ENCODE measurements at places on chromosomes 3 and 15.

DNA sequence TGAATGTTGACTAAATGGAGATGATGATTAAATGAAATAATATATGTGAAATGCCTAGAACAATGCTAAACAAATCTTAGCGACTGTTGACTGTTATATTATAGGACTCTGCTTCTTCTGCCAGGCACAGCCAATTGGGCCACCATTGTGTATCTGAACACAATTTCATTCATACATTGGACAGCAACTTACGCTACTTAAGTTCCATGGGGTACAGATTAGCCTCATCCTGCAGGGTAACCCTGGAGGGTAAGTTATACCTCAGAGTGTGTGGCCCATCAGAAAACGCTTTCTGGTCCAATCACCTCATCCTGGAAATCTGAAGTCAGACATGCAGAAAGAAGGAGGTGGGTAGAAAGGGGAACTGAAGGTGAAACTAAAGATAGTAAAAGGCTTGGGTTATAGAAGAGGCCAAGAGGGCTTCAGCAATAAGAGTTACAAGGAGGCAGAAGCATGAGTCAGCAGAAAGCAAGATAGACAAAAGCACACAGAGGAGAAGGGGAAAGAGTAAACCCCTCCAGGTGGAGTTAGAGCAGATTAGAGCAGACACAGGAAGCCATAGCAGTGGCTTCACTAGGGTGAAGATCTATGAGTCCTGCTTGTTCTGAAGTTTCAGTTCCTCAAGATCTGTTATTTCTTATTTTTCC, 119.3 kb upstream of the SLC24A5 start:
- DNase-seq = no peak

GRCh38 chr3:192943393-192943792, 25.7 kb upstream of the MB21D2 start:
- no peak for DNase-seq

GRCh38 chr3:185934767-185935464, 2.9 kb downstream of the TRA2B start:
- no peak for DNase-seq

DNA sequence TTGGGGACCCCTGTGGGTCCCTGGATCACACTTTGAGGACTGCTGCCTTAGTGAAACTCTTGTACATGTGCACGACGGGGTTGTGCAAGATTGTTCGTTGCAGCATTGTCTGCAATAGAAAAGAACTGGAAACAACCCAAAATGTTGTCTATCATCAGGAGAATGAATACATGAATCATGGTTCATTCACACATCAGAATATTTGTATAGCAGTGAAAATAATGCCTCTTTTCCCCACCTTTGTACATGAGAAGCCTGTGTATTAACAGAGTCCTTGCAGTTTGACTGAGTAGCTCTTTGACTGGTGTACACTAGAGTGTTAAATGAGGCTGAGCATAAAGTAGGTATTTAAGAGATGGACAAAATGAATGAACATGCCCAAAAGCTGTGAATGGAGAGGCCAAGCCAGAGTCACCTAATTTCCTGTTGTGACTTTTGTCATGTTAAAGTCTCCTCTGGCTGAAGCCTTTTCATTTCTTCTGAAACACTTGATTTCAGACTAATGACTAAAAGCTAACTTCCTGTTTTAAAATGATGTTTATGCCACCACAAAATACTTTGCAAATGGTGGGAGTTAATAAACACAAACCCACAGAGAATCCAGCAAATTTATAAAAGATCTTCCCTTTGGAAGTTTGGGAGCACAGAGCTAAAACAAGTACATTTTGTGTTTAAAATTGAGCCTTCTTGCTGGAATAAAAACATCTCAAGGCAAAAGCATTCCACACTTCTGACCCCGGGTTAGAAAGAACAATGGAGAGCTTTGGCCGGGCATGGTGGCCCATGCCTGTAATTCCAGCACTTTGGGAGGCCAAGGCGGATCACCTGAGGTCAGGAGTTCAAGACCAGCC, 20.6 kb upstream of the USP3 start:
- DNase-seq = no peak

DNA sequence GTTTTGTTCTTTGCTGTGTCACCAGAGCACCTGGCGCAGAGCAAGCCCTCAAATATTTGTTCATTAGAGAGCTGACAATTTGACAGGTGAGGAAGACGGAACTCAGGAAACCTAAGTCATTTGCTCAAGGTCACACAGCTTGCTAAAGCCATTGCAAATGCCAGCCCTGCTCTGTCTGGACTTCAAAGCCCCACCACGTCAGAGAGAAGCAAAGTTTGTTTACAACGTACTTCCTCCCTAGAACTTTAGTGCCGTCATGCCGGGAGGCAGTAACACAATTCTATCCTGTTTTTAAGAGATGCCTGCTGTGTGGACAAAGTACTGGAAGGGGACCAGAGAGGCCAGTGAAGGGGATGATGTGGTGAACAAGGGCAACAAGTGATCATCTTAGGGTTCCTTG, 216.6 kb upstream of the PRICKLE2 start:
- DNase-seq = no peak

GRCh38 chr3:10299175-10299574, 6.4 kb upstream of the GHRL start:
- no peak for DNase-seq

GRCh38 chr15:48463366-48463880, 132.2 kb downstream of the DUT start:
- DNase-seq = no peak

DNA sequence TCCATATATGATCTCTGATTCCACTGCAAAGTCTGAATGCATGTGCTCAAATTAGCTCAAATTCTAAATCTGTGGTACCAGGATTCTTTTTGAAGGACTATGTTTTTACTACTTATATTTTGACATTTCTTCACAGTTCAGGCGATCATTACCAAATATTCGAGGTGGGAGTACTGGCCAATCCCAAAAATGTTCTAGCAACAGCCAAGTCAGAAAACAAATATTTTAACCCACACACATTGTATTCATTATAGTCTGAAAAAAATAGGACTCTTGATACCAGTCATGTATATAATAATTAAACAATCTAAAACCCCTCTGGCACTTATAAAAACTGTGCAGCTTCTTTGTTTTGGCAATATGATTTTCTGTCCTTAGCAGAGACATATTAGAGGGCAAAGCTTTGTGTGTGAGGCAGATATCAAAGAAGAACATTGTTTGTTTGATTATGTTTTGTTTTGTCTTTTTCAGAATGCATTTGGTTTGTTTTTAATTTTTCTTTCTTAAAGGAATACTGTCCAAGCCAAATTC, 37.4 kb downstream of the FGF7 start:
- no peak for DNase-seq

GRCh38 chr15:72797338-72797689, 13.8 kb upstream of the ADPGK start:
- DNase-seq = no peak

GRCh38 chr3:141854599-141854998, 21.8 kb upstream of the ATP1B3 start:
- DNase-seq = no peak

DNA sequence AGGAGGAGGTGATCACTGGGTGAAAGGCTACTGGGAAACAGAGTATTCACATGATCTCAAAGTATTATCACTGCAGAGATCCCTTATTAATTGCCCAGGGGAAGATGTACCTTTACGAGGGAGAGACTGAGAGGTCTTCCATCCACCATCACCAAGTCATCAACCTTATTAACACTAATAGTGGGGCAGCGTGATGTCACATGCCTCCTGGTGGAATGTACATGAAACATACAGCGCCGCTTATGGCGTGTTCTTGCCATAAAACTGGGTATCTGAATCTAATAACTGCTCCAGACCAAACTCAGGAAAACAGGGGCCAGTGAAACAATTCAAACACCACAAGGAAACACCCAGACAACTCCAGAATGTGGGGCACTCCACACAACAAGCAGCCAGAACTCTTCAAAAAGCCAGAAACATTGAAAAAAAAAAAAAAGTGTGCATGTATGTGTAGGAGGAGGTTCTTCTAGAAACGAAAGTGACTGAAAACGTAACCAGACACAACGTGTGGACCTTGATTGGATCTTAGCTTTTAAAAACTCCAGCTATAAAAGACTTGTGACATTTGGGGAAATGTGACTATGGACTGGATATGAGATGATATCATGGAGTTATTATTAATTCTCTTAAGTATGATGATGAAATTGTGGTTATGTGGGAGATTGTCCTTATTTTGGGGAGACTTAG, 4.6 kb downstream of the STIMATE start:
- DNase-seq = no peak

GRCh38 chr3:55629432-55629831, 142.3 kb upstream of the WNT5A start:
- no peak for DNase-seq

- DNase-seq = no peak
Observed at GRCh38 chr3:143596957-143597642, 251.2 kb downstream of the SLC9A9 start.

DNA sequence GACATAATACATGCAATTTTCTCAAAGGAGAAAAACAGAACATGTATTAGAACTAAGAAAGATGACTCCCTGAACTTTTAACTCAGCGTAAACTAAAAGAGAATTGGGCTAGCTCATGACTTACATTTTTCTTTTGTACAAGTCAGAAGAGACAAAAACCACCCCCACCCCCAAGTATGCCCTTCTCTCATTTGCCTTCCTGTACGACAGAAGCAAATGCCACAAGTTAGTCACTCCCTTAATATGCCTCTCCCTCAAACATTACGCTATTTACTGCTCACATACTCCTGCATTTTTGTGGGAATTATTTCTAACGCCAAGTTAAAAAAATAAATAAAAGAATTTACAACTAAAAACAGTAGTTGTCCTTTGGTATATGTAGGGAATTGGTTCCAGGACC, 22.0 kb downstream of the CPEB1 start:
- no peak for DNase-seq

DNA sequence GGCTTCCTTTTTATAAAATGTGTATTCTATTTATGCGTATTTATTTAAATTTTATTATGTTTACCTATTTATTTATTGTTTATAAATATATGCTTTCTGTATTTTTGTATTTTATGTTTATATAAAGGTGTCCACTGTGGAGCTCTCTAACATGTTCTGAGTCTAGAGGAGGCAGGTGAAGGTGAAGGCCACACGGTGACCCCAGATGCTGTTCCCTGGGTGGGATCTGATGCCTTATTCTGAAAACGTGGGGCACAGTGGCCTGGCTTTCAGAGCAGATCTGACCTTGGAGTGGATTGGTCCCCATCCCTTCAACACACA, 104.7 kb upstream of the SLC7A14 start:
- no peak for DNase-seq

GRCh38 chr3:101181801-101182200, 138.6 kb downstream of the IMPG2 start:
- no peak for DNase-seq

DNA sequence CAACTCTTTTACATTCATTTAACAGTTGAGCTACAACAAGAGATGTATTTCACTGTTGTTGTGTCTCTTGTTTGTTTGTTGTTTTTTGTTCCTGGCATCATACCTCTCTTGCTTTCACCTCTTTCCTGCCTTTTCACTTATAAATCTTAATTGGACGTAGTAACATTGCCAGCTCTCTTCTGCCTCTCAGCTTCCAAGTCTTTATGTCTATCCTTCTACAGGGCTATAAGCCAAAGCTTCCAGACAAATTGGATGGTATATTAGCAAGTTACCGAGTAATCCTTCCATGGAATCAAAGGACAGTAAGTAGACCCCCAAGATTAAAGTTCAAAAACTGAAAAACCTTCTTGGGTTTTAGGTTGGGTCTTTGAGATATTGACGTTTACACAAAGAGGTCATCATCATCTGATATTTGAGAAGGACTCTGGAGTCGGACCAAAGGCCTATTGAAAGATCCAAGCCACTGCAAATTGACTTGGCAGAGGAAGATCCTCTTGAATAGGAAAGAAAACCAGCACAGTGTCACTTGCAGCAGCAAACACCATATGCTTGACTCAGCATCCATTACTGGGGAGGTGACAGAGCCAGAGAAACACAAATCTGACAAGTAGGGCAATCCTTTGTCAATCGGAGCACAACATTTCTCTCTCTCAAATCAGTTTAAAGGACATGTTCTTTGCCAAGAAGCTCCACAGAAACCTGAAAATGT, 648.5 kb upstream of the NR2F2 start:
- no peak for DNase-seq

GRCh38 chr15:60913900-60914299, 315.2 kb downstream of the RORA start:
- no peak for DNase-seq

DNA sequence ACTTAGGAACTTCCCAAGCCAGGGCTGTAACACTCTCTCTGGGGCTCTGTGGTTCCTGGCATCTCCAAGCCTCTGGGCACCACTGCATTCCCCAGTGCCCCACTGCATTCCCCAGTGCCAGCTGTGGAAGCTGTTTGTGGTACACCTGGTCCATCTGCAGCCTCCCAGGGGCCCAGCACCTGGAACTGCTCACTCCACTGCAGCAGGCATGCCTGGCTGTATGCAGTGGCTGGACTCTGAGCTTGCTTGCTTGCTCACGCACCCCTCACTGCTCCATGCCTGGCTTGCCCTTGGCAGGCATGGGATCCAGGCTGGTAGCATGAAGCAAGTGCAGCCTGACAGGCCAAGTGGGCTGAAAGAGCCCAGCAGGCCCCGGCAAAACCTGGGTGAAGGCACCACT, 512.1 kb downstream of the SQOR start:
- DNase-seq = no peak

- no peak for DNase-seq
Observed at GRCh38 chr15:66748708-66749035, 46.6 kb downstream of the SMAD6 start.

DNA sequence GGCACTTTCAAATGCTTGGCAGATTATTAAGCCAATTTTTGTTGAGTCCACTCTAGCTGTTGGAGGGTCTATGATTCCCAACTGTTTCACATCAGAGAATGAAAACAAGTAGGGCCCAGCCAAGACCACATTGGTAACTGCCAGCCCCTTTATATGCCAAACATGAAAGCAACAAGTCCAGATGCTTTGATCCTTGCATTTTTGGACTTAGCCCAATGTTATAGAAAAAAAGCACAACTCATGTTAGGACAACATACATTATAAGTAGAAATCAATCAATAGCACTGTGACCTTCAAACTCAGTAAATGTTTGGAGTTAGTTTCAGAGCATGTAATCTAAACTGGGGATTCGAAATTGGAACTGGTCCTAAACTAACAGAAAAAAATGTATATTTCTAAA, 674.7 kb downstream of the MECOM start:
- no peak for DNase-seq

DNA sequence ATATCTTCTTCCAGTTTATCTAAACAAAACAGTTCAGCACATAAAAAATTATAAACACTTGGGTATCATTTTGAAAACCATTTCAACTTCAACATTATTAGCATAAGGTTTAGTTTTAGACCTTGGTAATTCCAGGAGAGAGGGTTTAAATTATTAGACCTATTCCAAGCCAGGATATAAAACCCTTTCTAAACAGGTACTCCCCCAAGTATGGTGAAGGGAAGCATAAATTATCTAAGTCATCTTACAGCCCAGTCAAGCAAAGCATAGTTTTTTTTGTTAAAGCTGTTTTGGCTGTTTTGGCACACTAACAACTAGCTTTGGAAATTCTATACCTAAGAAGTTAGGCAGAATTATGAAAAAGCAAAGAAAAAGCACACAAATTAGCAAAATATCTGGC, 87.3 kb downstream of the FBN1 start:
- DNase-seq = no peak

- DNase-seq = no peak
Observed at GRCh38 chr3:60217156-60217911, 1033.9 kb downstream of the FHIT start.

- peak; percentile 40 for DNase-seq
Observed at GRCh38 chr3:113533534-113533892, 1.2 kb downstream of the SIDT1 start.
